ENCODE measurements at places on chromosomes 1 and 21.

GRCh38 chr1:157107702-157108101, 8.1 kb upstream of the ETV3L start:
- DNase-seq, result no peak

DNA sequence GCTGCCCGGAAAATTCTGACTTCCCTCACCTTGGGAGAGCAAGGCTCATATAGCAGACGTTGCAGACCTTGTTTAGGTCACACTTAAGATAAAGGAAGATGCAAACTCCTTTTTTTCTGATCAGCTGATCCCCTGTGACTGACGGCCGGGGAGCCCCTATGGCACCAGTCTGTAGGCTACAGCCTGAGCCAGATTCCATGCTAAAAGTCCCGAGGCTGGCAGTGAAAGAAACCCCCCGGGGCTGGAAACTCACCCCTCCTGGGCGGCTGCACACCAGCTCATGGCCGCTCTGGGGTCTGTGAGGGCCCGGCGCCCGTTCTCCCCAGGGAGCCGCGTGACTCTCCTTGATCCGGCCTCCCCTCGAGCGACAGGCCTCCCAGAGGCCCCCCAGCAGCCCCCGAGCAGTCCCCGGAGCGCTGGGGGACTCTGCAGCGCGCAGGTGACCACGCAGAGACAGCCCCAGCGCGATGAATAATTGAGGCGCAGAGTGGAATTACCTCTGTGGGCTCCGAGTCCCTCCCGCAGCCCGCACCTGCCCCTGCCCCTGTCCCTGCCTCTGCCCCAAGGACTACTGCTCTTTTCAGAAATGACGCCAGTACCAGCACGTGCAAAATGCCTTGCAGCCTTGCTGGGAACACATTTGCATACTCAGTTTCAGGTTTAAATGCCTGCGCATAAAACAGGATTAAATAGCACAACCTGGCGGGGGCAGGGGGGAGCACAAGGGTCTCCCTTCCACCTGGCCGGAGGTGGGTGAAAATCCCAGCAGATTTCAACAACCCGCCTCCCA, 62.6 kb upstream of the CLDN14 start:
- no peak for DNase-seq

GRCh38 chr21:37032293-37032692, 25.8 kb downstream of the RIPPLY3 start:
- no peak for DNase-seq

GRCh38 chr21:46253610-46254124, 25.1 kb upstream of the LSS start:
- DNase-seq, result no peak

GRCh38 chr1:24923485-24924113, 6.5 kb downstream of the RUNX3 start:
- DNase-seq, result no peak

DNA sequence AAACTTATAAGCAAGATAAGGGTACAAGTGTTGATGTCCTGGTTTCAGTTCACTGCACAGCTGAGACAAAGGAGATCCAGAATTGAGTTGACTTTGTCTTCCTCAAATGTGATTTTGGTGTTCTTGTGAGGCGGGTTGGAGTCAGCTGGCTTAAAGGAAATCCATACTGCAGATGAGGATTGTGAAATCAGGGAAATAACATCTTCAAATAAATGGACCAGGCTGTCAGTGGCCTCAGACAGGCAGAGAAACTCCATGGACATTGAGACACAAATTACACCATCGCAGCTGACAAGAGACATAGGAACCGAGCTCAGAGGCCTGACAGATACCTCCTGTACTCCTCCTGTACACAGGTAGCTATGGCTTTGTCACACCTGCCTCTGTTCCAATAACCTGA, 27.0 kb upstream of the REG4 start:
- DNase-seq, result no peak

DNA sequence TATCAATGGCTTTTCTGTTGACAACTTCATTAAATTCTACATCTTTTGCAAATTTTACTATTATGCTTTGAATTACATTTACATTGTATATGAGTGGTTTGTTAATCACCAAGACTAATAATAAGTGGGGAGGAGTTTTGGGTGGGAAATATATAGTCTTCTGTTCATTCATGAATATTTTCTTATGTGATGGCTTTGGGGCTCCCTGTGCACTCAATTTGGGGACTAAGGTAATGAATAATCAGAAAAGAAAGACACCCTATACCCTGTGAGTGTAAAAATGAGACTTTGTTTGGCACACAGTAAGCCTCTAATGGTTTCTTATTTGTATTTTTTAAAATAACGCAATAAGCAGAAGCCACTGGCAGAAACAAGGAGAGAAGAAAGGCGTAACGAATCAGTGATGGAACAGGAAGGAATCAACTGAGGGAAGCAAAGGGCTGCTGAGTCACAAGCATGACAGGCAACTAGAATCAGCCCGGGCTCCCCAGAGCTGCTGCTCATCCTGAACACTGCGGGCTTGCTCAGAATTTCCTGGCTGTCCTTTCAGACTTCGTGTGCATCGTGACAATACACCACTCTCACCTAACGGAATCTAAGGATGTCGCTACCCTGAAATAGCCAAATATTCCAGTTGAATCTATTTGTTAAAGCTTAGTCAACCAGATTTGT, 20.8 kb upstream of the RGS2 start:
- DNase-seq, result no peak

DNA sequence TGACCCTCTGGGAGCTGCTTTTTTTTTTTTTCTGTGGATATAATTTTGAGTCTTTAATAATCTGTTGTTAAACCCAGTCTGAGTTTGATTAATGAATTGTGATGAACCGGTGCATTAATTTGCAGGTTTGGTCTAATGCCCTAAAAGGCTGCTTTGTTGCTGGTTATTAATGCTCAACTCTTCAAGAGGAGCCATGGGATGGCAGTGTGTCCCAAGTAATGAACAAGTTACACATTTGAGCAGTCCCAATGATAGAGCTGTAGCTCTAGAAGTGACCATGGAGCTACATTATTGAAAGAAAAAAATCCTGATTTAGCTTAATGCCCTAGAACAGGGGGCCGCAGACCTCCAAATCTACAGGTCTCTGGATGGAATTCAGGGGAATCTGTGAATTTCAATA, 53.1 kb downstream of the RWDD3 start:
- DNase-seq, result peak; percentile 16

DNA sequence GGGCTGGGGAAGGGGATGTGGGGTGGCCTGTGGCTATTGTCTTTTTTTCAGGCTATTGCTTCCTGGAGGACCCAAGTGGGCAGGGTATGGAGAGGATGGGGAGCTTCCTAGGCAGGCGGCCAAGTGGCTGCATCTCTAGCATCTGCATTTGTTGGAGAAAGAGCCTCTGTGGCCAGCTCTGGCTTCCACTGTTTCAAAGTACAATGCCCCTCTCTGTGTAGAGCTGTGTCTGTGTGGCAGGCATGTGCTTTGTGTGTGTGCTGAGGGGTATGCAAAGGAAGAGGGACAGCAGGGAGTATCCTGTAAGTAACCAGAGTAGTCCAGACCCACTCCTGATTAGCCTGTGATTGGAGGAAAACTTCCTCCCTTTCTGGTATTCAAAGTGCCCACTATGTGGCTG, 40.6 kb downstream of the KCNA2 start:
- no peak for DNase-seq

DNA sequence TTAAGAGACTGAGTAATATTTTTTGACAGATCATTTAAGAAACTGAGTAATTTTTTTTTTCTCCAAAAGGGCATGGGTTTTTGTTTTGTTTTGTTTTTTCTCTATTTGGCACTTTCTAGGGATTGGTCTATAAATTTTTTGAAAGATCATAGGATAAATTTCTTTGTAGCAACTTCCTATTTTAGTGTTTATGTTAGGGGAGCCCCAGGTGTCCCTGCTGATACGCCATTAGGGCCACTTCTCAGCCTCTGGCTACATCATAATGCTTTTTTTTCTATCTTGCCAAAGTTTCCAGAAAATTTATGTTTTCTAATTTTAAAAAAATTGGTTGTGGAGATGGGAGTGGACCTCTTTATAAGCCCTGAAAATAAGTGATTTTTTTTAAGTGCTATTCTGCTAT, 2.6 kb downstream of the GABPA start:
- DNase-seq, result no peak

DNA sequence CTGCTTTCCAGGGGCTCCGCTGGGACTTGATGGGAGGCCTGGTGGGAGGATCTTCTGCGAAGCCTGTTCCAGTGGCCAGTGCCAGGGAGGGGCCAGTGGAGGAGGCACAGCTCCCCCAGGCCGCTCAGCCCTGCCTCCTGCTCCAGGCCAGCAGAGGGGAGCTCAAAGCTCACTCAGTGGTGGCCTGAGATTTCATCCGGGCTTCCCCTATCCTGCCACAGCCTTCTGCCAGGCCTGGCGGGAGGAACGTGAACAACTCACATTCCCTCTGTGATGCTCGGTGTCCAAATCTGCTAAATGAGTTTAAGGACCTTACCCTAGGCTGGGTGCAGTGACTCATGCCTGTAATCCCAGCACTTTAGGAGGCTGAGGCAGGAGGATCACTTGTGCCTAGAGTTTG, 3.3 kb downstream of the CLCNKB start:
- no peak for DNase-seq

- no peak for DNase-seq
Observed at GRCh38 chr1:28412731-28413130, 43.2 kb downstream of the PHACTR4 start.

- no peak for DNase-seq
Observed at GRCh38 chr21:38785483-38785882, 20.2 kb upstream of the ETS2 start.

- peak; percentile 27 for DNase-seq
Observed at GRCh38 chr1:207084701-207085180, 3.9 kb upstream of the C4BPB start.

DNA sequence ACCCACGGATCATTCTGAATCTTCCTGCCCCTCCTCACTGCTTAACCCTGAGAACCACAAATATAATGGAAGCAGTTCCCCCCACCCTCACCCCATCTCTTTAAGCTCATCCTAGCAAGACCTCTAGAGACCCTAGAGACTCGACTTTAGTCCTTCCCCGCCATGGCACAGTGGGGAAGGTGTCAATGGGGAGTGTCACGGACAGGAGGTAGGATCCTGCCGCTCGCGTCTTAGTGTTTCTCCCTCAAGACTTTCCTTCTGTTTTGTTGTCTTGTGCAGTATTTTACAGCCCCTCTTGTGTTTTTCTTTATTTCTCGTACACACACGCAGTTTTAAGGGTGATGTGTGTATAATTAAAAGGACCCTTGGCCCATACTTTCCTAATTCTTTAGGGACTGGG, 677 bp upstream of the PMF1 start:
- DNase-seq, result no peak
